Stimulated activated CD8-positive, alpha-beta memory T cell treated with anti-CD3 and anti-CD28 coated beads, Interleukin-7, amount 100 ng/mL, for 4 hours (primary cell): ENCODE measurements at places on chromosomes 16 and 17.

- DNase-seq, result no peak
Measured at GRCh38 chr17:20981046-20981920, 61.5 kb downstream of the USP22 start.

- no peak for DNase-seq
Measured at GRCh38 chr17:6398955-6399354, 36.0 kb downstream of the AIPL1 start.

DNA sequence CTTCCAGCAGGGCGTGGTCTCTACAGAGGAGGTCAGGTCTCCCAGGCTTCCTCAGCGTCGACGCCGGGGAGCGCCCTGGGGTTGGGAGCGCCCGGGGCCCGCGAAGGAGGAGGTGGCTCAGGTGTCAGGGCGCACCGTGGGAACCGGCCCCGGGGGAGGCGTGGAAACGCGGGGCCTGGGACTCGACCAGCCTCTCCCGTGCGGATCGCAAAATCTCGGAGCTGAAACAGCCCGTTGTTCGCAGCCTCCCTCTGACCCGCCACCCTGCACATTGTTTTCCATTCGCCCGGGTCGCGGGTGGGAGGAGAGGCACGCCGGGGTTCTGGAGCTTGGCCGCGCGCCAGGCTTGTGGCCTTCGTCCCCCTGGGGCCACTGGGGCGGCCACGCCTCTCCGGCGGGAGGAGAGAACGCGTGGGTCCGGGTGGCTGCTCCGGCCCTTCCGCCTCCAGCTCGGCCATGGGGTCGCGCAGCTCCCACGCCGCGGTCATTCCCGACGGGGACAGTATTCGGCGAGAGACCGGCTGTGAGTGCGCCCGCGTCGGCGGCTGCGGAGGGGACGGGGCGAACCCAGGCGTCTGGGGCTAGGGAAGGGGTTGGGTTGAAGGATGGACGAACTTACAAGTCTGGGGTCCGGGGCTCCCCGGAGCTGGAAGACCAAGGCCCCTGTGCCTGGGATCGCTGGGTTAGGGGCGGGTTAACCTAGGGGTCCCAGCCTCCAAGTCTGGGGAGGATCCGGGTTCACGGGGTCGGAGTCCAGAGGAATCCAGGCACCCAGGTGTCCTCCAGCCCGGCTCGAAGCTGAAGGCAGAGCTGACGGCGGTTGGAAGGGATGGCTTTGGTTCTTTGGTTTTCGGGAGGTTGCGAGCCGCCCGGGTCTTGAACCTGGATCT lies at the start of gene CHP2:
Gene CHP2, plus strand, starts transcription at position 433 of the 890 bp plus-strand sequence. Its CDS starts 24 bp downstream, at position 457.
- DNase-seq, result no peak

- no peak for DNase-seq
Measured at GRCh38 chr16:3183445-3184139, 4.4 kb upstream of the OR1F1 start.

- DNase-seq, result no peak
Measured at GRCh38 chr16:23535901-23536300, 21.2 kb downstream of the EARS2 start.
